Cardiac septum (tissue), 1 donor: ENCODE measurements at places on chromosomes 4 and X. TPM values are rescaled to one million over a fixed set of nuclear protein-coding genes. Genes with fewer than 3 reads are reported as not detected.

PCDH18 gene
- 4.9 TPM for total RNA-seq

ARHGEF38 gene
- total RNA-seq, result not detected

DAPP1 gene
- total RNA-seq, result 0.43 TPM

GPR173 gene
- 3.2 TPM for total RNA-seq

GAGE13 gene
- total RNA-seq, result not detected

LINC00632 gene
- total RNA-seq, result 191 TPM

LRRC66 gene
- 0.86 TPM for total RNA-seq

PAK3 gene
- 0.78 TPM for total RNA-seq

HSD17B13 gene
- 0.38 TPM for total RNA-seq

TLR10 gene
- 0.22 TPM for total RNA-seq

ADGRL3 gene
- total RNA-seq, result 15.3 TPM

HTR2C gene
- not detected for total RNA-seq

ERVMER34-1 gene
- total RNA-seq, result 3.4 TPM

DUX4 gene
- total RNA-seq, result not detected

SNCA gene
- 33.6 TPM for total RNA-seq

RHOXF2B gene
- total RNA-seq, result not detected

INTS6L gene
- total RNA-seq, result 3.7 TPM

NEUROG2 gene
- total RNA-seq, result not detected

CSN1S1 gene
- total RNA-seq, result not detected

MAGIX gene
- 3.4 TPM for total RNA-seq

SHOX gene
- 0.11 TPM for total RNA-seq

SH3TC1 gene
- total RNA-seq, result 16.5 TPM

EFHC2 gene
- total RNA-seq, result 4.3 TPM

ASB5 gene
- total RNA-seq, result 3.8 TPM

USP26 gene
- total RNA-seq, result not detected

ZAR1 gene
- total RNA-seq, result not detected

AWAT2 gene
- not detected for total RNA-seq

CLGN gene
- 44.7 TPM for total RNA-seq

GABRQ gene
- total RNA-seq, result not detected

MCUB gene
- total RNA-seq, result 6.6 TPM

ATG4A gene
- total RNA-seq, result 19.2 TPM

NONO gene
- 107 TPM for total RNA-seq
